Muscle of arm (tissue), 14 donors: ENCODE measurements at places on chromosomes 13 and 19. TPM values are rescaled to one million over a fixed set of nuclear protein-coding genes. Genes with fewer than 3 reads are reported as not detected.

GRCh38 chr13:79282976-79283375 lies 123.1 kb downstream of the RBM26 start:
- DNase-seq, result no peak

GRCh38 chr13:114079601-114080536 lies 52.6 kb downstream of the RASA3 start:
- DNase-seq, result no peak

DNA sequence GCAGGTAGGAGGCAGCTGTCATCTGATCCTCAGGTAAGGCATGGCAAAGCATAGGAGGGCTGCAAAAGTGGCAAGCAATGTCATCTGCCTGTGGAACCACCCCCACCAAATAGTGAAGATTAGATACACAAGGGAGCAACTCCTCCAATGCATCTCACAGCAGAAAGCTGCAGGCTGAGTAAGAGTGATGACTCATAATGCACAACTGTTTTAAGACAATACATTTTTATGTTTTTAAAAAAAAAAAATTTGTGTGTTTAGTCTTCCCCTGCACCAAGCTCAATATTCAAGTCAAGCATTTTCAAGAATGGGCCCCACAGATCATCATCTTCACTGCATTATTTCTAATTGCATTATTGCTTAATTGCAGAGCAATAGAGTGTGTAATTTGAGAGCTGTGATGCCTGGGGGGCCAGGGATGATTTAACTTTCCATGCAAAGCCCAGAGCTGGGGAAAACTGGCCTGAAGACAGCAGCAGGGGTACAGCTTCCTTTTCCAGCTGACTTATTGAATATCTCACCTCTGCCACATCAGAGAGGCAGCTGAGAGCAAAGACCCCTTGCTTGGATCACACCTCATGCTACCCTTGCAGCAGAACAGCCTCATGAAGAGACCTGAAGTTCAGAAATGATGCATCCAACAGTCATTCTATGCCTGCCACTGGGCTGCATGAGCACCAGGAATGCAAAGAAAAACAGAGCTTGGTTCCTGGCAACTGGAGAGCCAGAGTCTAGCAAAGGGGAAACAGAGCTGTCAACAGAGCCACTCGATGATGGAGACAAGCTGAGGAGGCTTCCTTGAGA lies 22.7 kb upstream of the POP4 start:
- no peak for DNase-seq

DNA sequence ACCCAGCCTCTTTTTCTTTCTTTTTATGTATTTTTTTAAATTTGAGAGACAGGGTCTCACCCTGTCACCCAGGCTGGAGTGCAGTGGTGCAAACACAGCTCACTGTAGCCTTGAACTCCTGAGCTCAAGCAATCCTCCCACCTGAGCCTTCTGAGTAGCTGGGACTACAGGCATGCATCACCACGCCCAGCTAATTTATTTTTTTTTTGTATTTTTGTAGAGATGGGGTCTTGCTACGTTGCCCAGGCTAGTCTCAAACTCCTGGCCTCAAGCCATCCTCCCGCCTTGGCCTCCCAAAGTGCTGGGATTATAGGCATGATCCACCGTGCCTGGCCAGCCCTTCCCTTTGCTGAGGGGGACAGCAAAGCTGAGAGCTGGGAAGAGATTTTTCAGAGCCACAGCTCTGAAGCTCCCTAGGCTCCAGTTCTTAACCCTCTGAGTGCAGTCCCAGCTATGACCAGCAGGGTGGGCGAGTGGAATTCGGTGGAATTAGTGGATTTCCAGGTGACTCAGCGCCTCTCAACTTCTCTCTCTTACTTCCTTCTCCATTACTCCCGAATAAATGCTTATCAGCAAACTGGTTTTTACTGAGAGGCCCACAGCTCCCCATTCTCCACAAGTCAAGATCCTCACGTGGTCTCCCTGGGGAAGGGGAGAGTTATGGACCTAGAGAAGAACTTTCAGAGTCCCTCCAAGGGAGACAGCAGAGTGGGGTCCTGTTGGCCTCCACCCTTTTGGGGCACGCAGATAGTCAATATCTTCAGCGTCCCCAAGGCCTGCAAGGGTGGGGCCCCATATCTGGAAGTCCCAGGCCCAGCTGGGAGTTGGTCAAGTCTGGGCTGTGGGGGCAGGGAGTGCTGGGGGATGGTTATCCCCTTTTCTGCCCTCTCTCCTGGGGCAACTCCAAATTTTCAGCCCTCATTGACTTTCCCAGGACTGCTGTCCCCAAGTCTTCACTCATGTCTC lies 1.2 kb downstream of the BLVRB start:
- DNase-seq, result peak; percentile 78

- no peak for DNase-seq
Measured at GRCh38 chr19:31283701-31284100, 65.5 kb downstream of the TSHZ3 start.

DNA sequence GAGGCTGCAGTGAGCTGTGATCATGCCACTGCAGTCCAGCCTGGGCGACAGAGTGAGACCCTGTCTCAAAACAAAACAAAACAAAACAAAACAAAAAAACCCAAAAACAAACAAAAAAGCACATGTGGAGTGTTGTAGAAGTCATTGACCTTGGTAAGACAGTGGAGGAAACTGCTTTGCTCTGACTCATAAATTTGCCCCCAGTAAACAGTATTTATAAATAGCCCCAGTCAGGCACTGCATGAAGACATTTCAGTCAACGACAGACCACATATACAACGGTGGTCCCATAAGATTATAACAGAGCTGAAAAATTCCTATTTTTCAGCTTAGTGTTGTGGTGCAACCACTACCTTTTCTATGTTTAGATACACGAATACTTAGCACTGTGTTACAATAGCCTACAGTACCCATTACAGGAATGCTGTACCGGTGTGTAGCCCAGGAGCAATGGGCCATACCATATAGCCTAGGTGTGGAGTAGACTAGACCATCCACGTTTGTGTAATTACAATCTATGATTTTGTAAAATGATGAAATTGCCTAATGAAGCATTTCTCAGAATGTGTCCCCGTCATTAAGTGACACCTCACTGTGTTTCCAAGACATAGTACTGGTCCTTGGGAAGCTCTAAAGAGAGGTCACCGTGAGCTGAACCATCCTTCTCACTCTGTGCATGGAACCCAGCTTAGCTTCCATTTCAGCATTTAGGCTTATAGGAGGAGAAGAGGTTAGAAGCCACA lies 1.1 kb downstream of the ARL11 start:
- DNase-seq, result no peak

DNA sequence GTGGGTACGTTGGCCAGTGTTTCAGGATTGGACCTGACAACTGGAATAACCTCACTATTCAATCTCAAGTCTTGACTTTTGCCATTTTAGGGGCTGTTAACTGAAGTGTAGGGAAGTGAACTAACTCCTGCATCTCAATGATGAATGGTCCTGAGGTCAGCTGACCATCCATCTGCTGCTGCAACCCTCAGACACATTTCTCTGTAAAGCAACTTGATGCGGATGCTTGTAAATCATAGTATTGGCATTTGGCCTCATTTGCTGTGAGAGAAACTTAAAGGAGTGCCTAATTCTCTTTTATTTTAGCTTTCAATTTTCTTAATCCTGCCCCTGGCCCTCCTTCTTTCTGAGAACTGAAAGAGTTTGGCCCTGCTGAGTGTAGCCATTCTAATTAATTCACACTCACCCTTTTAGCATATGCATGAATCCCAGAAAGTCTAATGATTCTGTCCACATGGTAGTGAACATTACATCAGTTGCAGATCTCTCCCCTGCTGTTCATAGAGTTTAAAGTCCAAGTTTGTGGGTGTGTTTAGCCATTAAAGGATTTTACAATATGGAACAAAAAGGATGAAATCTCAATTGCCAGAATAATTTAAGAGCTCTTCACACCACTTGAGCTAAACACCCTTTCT lies 1531.4 kb upstream of the SLC10A2 start:
- no peak for DNase-seq

GRCh38 chr19:4328243-4328990 lies 10.2 kb downstream of the STAP2 start:
- DNase-seq, result peak; percentile 91

DNA sequence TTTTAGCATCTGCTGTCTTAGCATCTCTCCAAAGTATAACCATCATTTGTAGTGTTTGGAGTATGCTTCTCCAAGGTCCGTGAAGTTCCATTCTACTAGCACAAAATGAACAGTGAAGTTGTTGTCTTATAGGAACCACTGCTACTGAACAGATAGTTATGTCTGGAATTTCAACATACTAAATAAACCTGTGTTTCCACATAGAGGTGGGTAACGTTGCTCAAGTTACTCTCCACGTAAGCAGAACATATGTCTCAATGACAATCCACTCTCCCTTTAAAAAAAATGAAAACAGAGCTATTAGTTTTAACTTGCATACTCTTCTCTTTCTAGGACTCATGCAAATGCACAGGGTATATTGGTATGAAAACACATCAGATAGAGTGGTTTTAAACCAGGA lies 184.3 kb upstream of the TRPC4 start:
- no peak for DNase-seq

Gene FUT1
- 1.6 TPM for polyA plus RNA-seq

Gene GPC6
- polyA plus RNA-seq, result not detected
